Hematopoietic multipotent progenitor cell treated with erythropoietin and hydrocortisone succinate and interleukin-3 and kit ligand, for 15 days (in vitro differentiated cells): ENCODE measurements at places on chromosomes 2 and 18.

GRCh38 chr2:144459937-144460336 lies 60.0 kb downstream of the ZEB2 start:
- DNase-seq: peak; percentile 69

DNA sequence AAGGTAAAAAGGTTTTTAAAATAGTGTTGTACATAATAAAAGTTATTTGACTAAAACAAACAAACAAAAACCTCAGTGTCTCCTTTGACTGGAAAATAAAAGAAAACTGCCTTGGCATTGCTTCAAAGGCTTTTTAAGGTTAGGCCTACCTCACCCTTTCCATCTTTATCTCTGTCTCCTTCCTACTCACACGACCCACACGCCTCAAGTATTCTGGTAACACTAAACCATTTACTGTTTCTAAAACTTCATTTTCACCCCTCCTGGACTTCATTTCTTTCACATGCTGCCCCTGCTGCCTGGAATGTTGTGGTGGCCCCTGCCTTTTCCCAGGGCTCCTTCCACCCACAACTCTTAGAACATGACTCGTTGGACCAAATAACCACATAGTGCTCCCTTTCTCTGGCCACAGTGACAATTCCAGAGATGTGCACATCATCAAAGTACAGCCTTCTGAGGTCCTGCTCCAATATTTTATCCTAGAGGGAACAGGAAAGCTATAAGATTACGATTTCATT lies 54.0 kb downstream of the ERBB4 start:
- no peak for DNase-seq

DNA sequence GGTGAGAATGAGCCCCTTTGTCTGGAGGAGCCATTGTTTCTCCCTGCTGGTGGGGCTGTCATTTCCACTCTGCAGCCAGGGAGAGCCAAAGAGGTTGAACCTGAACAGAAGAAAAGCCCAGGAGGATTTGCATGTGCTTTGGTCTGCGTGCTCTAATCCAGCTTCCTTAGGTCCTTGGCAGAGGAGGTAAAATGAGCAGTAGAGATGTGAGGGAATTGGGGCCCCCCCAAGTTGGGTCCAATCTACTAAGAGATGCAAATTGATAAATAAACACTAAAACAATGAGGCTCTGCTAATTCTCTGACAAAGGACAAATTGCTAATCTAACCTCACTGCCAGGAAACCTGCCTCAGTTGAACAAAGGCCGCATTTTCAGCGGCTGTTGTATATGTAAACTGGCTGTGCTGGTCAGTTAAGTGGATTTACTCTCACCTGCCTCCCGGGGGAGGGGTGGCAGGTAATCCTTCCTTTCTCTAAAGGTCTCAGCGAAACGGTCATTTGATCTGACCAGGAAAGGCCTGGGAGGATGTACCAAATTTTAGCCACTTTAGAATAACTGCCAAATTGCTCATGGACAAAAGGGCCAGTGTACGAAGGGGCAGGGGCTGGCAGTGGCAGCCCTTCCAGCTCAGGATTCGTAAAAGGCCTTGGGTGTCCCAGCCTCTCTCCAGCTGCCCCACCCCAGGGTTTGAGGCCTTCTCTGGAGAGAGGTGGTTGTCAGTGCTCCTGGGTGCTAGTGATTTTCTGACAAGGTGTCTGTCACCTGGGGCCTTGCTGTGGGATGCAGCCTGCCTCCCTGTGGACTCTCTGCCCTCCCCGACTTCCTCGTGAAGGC lies 193.6 kb downstream of the MIB1 start:
- DNase-seq: no peak

GRCh38 chr2:231612109-231612455 lies 19.4 kb downstream of the TEX44 start:
- DNase-seq: no peak

GRCh38 chr2:149021761-149022160 lies 16.7 kb upstream of the LYPD6B start:
- DNase-seq: no peak

DNA sequence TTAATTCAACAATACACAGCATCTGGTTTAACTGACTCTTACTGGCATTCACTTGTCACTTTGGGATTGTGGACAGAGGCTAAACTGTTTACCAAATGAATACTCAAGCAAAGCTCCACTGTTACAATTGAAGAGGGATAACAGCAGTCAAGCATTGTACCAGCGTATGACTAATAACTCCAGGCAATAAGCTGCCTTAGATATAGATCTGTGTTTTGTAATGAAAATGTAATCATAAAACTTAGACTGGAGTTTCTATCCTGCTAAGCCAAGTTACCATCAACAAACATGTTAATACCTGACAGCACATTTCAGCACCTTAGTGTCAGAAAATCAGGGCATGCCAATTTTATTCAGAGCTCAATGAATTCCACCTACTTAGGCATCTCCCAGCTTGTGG lies 889.5 kb downstream of the EPHA4 start:
- DNase-seq: no peak
